ENCODE measurements at places on chromosomes 1 and 21.

- no peak for DNase-seq
Measured at GRCh38 chr1:246597340-246597739, 31.1 kb downstream of the CNST start.

- DNase-seq, result no peak
Measured at GRCh38 chr1:156194300-156194652, 372 bp downstream of the SLC25A44 start.

- no peak for DNase-seq
Measured at GRCh38 chr1:160963521-160963920, 8.9 kb upstream of the ITLN2 start.

- no peak for DNase-seq
Measured at GRCh38 chr1:223179786-223180185, 36.7 kb upstream of the TLR5 start.

DNA sequence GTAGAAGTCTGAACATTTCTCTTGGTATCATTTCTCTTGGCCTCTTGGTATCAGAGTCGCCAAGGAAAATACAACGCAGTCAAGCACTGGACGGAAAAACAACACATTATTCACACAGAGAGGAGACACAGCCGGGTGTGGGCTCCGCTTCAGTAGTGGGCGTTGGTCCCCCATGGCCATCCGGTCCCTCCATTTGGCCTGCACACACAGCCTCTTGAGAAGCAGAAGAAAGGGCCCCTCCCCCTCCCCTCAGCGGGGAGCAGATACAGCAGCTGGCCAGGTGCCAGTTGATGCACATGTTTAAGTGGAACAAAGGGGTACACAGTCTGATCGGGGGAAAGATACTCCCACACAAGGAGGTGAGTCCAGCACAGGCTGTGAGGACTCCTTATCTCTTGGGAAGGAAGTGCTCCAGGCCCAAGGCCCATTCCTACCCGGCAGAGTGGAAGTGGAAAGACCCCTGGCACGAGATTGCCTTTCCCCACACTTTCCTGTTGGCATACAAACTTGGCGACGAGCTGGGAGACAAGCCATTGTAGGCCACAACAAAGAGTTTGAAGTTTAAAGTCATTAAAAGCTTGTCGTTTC, 311.3 kb downstream of the FAM72C start:
- DNase-seq, result no peak

DNA sequence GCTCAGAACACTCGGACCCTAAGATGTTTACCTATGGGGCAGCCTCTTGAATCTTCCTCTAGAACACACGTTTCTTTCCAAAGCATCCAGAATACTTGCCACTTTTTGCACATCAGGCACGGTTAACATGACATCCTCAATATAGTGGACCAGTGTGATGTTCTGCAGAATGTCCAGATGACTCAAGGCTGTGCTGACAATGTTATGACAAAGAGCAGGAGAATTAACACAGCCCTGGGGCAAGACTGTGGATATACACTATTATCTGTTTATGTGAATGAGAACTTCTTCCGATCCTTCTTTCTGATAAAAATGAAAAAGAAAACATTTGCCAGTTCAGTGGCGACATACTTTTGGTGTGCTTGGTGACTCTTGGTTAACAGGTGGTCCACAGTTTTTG, 154.3 kb downstream of the PDE4B start:
- no peak for DNase-seq

- DNase-seq, result no peak
Measured at GRCh38 chr1:93818570-93818959, 60.4 kb downstream of the DNTTIP2 start.

DNA sequence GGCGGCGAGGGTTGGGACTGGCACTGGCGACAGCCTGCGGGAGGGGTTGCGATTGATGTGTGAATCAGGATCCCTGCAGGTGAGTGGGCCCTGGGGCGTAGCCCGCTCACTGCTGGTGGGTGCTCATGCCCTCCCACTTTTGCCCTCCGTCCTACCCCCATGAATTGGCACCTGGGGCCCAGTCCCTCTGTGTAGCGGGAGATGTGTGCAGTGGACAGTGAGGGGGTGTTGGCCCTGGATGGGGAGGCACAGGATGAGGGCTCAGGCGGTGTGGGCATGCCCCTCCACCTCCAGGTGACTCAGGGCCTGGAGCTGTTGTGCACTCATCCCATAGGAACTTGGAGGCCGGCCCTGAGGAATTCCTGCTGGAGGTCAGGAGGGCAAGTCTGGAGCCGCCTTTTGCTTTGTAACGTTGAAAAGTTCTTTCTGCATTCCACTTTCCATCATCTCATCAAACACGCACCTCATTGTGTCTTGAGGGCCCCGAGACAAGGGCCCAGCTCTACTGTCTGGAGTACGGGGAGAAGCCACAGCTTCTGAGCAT, 3.0 kb downstream of the PEAR1 start:
- DNase-seq, result no peak

GRCh38 chr1:224175617-224176016, 7.4 kb upstream of the DEGS1 start:
- DNase-seq, result no peak

GRCh38 chr1:247077213-247077612, 1.4 kb downstream of the ZNF670 start:
- DNase-seq, result no peak

GRCh38 chr1:33176887-33177286, 5.0 kb downstream of the TRIM62 start:
- no peak for DNase-seq

- no peak for DNase-seq
Measured at GRCh38 chr1:43324810-43325209, 12.8 kb upstream of the MPL start.

GRCh38 chr21:45113543-45113942, 39.2 kb downstream of the ADARB1 start:
- DNase-seq, result no peak

DNA sequence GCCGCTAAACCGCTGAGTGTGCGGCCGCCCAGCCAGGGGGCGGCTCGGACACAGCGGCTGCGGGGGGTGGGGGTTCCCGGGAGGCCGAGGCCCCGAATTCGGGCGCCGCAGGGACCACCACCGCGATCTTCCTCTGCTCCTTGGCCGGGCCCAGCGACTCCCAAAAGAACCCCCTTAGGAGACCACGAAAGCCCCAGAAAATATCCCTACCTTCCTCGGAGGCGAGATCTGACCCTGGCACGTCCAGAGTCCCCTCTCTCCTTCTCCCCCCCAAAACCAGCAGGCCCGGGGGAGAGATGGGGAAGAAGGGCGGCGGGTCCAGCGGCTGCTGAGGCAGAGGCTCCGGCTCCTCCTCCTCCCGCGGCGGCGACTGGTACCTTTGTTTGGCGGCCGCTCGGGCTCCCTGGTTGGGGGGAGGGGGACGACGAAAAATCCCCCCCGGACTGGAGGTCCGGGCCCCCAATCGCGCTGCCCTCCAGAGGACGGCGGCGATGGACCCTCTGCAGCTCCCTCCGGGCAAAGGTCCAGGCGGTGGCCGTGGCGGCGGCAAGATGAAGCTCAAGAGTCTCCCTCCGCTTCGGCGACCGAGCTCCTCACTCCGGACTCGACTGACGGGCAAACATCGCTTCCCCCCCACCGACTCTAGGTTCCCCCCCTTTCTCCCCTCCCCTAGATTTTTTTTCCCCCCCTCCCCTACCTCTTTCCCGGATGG, at the start of gene ARID4B:
TSS of gene ARID4B (minus strand) at position 621 of the 712 bp plus-strand sequence. CDS start 1,260 bp downstream, outside the sequence.
- DNase-seq, result peak; percentile 27

GRCh38 chr1:172533513-172534151, 682 bp downstream of the SUCO start:
- DNase-seq, result peak; percentile 10

- DNase-seq, result no peak
Measured at GRCh38 chr1:230077436-230078213, 10.6 kb downstream of the GALNT2 start.

DNA sequence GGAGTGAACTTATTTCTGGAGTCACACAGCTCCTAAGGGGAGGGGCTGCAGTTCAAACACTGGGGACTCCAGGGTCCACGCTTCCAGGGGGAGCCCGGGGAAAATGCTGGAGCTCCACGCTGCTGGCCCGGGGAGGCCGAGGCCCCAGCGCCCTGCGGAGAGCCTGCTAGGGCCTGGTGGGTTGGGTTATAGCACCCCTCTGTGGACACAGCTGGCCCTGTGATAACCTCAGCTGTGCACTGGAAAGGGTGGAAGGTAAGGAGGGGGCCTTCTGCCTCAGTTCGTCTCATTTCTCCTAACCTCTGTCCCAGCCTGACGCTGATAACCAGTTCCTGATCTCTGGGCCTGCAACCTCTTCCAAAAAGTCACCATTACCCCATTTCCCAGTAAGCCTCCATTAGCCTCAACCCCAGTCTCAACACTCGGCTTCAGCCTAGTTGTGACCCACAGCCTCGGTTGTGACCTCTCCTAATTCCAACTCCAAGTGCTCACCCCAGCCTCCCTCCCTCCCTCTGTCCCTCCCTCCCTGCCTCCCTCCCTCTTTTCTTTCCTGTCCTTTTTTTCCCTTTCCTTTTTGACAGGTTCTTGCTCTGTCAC, 7.1 kb downstream of the NBL1 start:
- no peak for DNase-seq

DNA sequence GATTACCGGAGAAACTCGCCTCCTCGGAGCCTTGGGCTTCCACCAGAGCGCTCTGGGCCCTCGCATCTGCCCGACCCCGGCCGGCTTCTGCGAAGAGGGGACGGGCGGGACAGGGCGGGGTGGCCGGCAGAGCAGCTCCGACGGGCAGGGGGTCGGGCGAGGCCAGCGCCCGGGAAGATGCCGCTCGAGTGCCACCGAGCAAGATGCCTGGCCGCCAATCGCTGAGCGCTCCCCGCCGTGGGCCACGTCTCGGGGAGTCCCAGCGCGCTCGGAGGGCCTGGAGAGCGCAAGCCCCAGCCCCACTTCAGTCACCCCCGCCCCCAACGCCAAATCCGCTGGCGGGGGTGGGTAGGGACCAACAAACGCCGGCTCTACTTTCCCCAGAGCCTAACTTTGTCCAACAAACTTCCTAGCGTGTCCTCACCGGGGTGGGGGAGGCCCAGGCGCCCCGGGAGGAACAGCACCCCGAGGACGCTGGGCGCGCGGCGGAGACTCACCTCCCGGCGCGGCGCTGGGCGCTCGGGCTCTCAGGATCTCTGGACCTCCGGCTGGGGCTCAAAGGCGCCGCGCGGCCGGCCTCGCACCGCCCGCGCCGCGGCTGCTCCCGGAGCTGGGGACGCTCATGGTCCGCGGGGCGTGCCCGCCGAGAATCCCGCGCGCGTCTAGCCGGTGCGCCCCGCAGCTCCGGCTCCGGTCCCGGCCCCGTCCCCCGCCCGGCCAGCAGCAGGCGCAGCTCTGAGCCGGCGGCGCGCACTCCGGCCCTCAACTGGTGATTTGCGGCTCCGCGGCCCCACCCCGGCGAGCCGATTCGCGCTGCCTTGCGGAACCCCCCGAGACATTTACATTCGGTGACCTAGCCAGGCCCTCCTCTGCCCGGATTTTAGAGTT, at the start of gene BCAR3:
TSS of gene BCAR3 (minus strand) at position 737 of the 888 bp plus-strand sequence. CDS start 6,907 bp downstream, outside the sequence.
- no peak for DNase-seq

DNA sequence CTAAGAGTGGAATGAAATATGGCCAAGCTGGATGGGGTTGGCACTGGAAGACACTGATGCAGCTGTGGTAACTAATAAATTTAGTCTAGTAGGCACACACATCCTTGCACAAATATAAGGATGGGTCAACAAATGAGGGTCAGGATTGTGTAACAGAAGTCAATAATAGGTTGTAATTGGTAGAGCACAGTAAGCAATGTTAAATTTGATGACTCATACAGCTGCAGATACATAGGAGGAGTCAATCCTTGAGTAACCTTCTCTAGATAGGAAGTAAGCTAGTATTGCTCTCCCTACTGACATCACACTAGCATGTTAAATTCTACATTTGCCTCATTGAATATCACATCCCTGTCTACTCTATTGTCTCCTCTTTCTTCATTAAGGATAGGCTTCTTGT, 332.1 kb downstream of the PTPRC start:
- no peak for DNase-seq

DNA sequence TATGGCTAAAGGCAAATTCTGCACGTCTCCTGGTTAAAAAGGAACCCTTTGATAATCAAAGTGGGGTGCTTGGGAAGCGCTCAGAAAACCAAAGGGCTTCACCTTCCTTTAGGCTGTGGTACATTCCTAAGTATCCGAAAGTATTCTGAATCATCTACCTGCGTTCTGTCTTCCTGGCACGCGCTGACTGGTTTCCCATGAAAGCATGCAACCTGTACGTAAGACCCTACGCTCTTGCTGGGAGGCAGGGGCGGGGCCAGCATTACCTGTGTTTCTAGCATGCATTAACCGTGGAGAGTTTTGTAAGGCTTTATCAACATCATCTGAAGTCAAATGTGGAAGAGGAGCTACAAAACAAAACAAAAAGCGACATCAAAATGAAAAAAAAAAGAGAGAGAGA, 96.0 kb downstream of the ERG start:
- no peak for DNase-seq

DNA sequence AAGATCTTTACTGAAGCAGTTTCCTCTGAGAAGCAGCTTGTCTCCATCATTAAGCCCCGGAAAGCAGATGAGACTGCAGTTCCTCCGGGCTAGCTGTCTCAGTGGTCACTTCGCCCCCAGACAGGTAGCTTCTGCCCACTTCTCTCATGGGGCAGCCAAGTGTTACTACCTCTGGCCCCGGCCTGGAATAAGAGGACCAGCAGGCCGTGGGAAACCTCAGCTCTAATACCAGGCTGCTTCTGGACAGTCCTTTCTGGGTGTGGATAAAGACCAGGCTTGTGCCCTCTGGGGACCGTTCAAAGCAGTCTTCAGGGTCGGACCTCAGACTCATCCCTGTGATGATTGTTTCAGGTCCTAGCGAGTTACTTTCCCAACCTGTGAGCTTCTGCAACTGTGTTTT, 54.8 kb downstream of the RUNX3 start:
- no peak for DNase-seq

DNA sequence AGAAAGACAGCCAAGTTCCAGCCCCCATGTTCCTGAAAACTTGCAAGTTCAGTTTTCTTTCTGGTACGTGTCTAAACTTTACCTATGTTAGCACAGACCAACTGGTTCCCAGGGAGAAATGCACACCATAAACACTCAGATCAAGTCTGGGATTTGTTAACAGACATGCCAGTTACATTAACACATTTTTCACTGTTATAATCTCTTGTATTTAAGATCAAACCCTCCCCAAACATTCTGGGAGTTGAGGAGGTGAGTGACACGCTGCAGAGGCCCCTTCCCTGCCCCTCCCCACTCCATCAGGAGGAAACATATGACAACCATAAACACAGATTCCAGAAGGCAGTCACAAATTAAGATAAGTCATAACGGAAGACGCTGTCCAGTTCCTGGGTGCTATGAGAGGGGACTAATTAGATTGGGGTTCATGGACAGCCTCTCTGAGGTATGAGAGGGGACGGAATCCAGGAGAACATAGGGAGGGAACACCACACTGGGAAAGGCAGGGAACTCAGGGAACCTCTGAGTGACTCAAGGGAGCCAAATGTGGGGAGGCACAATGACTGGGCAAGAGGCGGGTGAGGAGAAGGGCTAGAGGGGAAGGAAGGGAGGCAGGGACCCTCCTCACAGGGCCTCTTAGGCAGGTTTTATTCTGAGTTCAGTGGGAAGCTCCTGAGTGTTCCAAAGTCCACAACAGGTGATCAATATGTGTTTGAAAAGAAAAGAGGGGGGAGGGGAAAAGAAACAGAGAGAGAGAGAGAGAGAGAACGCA, 25.0 kb downstream of the DUSP10 start:
- no peak for DNase-seq

GRCh38 chr1:9292361-9293240, at the start of gene SPSB1:
Gene SPSB1, plus strand, starts transcription at chr1:9292894. Its CDS starts 62,998 bp downstream, at chr1:9355892.
- DNase-seq, result peak; percentile 62

All from stimulated activated CD4-positive, alpha-beta T cell treated with anti-CD3 and anti-CD28 coated beads, Interleukin-2, amount 100 ng/mL, for 4 hours (primary cell).